Stimulated activated CD4-positive, alpha-beta T cell treated with anti-CD3 and anti-CD28 coated beads, Interleukin-12 subunit alpha, Interleukin-12 subunit beta, amount 100 ng/mL, for 48 hours (primary cell): ENCODE measurements at places on chromosomes 7 and 10.

DNA sequence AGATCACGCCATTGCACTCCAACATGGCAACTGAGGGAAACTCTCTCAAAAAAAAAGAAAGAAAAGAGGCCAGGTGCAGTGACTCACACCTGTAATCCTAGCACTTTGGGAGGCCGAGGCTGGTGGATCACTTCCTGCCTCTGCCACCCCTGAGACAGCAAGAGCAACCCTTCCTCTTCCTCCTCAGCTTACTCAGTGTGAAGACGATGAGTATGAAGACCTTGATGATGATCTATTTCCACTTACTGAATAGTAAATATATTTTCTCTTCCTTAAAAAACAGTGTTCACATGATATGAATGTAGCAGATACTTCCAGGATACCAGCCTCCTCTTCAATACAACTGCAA, 2.1 kb upstream of the ZKSCAN1 start:
- DNase-seq = no peak

DNA sequence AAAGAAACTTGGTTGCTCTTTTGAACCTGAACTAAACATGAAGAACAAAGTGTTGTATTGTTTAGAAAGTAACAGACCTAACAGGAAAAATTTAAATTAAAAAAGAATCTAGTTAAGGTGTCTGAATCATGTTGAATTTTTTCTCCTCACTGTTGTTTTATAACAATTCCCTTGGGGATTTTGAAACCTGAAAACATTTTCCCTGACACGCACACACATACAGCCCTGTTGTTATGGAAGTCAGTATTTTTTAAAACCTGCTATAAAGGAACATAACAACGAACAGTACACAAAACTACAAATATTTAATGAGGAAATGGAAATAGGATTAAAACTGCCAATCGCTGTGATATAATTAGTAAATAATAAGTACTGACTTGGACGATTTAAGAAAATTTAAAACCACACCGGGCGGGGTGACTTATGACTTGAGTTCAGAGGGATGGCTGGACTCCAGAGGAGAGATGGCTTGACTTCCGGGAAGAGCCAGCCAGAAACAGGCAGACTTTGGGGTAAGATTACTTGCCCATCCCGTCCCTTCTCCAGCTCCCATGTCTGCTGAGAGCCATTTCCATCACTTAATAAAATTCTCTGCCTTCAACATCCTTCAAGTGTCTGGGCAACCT, 16.2 kb upstream of the SPOCK2 start:
- DNase-seq = no peak

DNA sequence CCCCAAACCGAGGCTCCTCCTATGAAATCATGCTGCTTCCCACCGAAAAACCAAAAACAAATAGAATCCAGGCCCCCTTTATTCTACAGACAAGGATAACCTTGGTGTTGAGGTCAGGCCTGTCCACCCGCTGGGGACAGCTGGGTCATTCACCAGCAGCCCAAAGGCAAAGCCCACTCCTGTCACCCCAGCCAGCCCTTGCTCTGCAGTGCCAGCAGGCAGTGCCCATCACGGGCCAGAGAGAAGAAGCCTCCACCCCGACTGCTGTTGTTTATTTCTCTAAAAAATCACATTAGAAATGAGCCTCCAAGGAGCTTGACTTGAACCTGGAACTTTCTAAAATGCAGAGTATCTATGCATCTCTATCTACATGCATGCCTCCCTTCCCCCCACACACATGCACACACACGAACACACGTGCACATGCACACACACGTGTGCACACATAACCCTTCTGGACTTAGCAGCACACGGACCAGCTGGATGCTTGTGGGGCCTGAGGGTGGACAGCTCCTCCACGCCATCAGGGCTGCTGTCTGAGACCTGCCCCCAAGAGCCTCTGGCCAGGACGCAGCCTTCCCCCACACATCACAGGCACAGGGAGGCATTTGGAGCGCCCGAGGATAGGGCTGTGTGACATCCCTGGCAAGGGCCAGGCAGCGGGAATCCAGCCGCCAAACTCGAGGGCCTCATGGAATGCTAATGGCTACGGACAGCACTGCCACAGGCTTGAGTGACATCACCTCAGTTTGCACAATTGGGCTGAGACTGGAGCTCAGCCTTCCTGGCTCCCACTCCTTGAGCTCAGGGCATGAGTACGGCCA, 22.8 kb downstream of the PRKAG2 start:
- no peak for DNase-seq

DNA sequence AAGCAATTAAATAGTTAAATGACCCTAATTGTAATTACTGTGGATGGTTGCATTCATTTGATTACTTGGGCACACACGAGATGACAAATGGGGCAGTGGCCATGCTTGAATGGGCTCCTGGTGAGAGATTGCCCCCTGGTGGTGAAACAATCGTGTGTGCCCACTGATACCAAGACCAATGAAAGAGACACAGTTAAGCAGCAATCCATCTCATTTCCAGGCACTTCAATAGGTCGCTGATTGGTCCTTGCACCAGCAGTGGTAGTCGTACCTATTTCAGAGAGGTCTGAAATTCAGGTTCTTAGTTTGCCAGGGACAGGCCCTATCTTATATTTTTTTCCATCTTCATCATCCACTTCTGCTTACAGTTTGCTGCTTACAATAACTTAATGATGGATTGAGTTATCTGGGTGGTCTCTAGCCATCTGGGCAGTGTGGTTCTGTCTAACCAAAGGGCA, 8.3 kb downstream of the PCBD1 start:
- peak; percentile 67 for DNase-seq
